ENCODE measurements at places on chromosomes 6 and 20.

DNA sequence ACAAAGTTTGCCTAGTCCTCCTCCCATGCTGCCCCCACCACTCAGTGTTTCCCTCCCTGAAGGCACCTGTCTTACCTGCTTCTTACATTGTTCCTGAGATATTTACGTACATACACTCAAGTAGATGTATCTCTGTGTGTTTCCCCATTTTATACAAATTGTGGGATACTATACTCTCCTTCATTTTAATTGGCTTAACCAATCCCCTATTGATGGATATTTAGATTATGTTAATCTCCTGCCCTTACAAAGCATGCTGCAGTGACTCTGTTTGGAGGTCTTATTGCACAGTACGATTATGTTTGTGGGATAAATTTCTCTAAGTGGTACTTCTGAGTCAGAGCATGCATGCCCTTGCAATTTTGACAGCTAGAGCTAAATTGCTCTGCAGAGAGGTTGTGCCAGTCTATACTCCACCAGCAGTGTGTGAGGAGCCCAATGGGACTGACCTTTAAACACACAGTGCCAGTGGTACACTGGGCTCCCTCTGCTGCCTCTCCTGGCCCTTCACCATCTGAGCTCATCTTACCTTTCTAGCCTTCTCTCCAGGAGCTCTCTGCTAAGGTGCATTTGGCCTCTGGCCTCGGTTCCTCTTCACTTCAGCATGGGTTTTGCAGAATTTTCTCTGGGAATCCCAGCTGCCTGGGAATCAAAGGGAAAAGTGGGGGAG lies 57.4 kb downstream of the LYRM2 start:
- no peak for DNase-seq

- no peak for DNase-seq
Measured at GRCh38 chr6:25788305-25788922, 33.9 kb downstream of the SLC17A4 start.

DNA sequence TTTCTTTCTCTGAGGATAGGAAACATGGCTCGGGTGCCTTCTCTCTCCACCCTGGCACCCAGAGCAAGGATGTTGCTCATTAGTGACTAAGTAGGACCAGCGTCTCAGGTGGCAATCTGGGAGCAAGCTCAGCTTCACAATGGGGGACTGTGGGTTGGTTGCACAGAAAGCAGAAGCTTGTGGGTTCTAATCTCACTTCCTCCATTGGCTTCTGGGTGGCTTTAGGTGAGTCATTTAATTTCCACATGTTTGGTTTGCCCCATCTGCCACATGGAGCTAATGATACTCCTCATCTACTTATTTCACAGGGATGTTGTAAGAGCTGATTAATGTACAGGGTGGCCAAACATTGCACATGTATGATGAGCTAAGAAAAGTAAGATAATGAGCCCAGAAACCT lies 54.8 kb upstream of the AKIRIN2 start:
- DNase-seq = no peak

GRCh38 chr20:49318091-49318429 lies 40.2 kb upstream of the ZNFX1 start:
- no peak for DNase-seq

- no peak for DNase-seq
Measured at GRCh38 chr6:96104910-96105309, 89.1 kb downstream of the FUT9 start.

DNA sequence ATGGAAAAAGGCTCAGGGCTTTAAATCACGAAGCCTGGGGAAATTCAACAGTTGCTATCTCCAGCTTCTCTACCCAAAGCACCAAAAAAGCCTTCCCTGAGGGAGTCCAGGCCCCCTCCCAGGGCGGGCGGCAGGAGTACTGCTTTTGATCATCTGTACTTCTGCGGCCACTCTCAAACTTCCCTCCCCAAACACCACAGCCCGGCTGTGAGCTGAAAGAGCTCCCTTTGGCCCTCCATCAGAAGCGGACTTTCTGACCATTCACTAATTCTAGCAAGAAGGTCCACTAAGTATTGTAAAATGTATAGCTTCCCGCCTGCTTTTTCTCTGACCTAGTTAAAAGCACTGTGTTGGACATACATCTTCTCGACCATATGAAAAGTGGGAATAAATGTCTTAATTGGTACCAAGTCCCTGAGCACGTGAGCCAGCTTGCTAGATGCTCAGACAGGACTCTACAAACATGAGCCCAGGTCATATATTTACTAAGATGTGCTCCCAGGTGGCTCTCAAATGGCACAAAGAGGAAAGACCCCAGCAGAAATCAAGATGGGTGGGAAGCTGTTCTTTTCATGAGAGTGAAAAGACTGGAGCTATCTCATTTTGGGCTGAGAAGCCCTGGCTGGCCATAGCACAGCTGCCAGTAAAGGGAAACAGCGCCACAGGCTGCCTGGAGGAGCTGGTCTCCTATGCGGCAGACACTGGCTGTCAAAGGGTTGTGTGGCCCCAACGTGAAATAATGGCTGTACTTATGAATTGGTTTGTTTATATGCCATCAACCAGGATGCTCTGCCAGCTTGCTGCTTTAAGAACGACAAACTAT lies 58.6 kb downstream of the GFOD1 start:
- no peak for DNase-seq

- no peak for DNase-seq
Measured at GRCh38 chr6:1044040-1044836, 267.7 kb upstream of the FOXQ1 start.

DNA sequence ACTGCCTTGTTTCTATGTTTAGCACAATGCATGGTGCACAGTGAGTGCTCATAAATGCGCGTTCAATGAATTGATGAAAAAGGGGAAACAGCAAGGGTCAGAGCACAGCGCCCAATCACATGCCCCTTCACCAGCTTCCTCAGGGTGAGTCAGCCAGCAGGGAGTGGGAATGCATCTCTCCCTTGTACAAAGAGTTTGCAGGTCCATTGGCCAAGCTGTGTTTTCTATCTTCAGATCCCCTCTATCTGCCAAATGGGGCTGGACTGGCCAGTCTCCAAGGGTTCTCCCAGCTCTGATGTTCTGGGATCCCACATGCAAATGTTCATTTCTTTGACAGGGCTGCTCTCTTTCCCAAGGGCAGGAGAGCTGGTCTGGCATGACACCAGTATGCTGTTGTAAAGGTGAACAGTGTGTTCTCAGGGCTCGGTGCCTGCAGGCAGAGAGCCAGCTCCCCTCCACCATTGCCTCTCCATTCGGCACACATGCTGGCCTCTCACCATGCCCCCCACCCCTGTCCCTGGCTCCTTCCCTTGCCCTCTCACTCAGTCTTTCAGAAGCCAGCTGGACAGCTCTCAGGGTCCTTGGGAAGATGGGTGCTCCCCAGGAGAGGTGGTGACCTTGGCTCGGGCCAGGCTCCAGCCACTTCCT lies 25.0 kb downstream of the ANGPT4 start:
- DNase-seq = no peak

- no peak for DNase-seq
Measured at GRCh38 chr6:154806804-154807203, 73.6 kb downstream of the SCAF8 start.

DNA sequence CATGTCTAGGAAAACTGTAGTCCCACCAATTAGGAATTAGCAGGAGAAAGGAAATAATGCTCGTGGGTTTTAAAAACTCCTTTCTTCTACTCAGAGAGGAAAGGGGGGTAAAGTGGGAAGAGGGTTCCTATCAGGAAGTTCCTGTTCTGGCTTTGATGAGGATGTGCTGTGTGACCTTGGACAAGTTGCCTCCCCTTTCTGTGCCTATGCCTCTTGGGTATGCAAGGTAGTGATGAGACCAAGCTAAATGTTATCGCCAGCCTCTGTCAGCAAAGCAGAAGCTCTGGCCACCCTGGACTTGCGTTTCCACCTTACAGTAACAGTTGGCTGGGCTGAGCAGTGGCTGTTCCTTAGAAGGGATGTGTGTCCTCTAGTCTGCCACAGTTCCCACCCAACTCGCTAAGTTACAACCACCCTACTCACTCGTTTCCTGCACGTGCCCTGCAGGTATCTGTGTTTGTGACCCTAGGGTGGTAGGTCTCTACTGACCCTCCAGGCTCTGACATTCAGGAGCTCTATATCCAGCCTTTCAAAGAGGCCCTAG lies 110.0 kb downstream of the PREX1 start:
- DNase-seq = no peak

DNA sequence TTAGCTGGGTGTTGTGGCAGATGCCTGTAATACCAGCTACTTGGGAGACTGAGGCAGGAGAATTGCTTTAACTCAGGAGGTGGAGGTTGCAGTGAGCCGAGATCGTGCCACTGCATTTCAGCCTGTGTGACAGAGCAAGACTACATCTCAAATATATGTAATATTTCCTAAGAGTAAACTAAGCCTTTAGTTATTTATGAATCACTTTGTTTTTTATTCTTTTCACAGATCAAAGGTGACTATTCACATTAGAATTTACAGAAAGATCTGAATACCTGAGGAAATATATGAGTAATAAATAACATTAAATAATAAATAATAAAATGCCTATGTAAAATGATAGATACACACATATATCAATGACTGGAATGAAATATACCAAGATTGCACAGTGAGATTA lies 630.8 kb upstream of the IMPG1 start:
- no peak for DNase-seq

- no peak for DNase-seq
Measured at GRCh38 chr20:38278131-38278530, 17.6 kb upstream of the KIAA1755 start.

All from NCI-H1417 treated with DMSO at 0.1 percent for 48 hours (cell line).